Stimulated activated CD4-positive, alpha-beta T cell treated with anti-CD3 and anti-CD28 coated beads, TNF-alpha, amount 100 ng/mL, for 24 hours (primary cell): ENCODE measurements at places on chromosomes 5 and 9.
A peak's percentile ranks its signal among the peaks of the same experiment; 100 is the strongest.

GRCh38 chr5:56973473-56973872 lies 21.6 kb upstream of the MIER3 start:
- DNase-seq = no peak

DNA sequence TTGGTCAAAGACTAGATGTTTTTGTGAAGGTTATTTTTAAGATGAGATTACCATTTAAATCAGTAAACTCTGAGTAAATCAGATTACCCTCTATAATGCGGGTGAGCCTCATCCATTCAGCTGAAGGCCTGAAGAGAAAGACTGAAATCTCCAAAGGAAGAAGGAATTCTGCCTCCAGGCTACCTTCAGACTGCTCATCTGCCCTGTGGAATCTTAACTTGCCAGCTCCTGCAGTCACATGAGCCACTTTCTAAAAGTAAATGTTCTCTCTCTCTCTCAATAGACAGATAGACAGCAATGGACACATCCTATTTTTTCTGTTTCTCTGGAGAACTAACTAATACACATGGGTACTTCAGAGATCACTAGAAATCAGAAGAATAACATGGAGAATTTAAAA lies 182.8 kb downstream of the CFAP90 start:
- DNase-seq = no peak

DNA sequence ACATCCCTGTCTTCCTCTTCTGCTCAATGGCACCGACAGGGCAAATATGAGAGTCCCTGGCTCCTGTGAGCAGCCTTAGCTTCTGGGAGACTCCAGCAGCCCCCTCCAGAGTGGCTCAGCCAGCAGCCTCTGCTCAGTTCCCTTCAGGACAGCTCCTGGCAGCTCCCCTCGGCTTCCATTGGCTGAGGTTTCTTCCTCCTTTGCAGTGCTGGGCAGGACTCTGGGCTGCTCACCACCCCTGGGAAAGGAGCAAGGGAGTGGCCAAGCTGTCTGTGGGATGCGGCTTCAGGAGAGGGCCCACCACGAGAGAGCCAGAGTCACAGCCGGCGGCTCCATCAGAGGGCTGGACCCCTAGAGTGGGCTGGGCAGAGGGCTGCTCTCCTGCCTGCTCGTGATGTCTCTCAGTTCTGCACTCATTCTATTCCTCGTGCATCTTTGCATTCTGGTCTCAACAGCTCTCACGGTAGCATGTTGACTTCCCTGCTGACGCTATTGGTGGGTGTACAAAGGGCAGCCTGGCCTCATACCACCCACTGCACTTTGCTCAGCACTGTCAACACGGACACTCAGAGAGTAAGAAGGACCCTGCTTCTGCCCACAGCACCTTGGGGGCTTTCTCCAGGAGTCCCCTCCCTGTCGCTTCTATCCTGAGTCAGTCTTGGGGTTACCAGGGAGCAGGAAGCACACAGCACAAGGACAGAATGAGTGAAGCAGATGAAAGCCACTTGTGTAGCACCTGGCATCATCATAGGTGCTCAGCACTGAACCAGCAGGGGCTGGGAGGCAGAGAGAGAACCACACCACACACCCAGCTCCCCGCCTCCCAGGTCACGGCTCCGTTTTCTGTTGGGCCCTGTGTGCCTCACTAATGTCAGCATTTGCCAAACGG lies 80.9 kb upstream of the ALDH1B1 start:
- no peak for DNase-seq

DNA sequence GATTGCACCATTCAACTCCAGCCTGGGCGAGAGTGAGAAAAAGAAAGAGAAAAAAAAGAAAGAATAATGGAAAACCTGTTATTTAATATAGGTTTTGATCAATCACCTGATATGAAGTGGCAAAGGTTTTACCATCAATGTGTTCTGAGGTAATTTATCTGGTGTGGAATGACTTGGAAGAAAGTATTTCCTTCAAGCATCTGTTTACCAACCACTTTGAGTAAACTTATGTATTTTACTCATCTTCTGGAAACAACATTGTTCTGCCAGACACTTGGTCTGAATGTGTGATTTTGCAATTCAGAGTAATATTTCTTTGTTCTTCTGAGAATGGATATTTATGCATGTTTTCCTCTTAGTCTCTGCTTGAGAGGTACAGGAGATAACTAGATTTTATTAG lies 24.3 kb downstream of the KIF2A start:
- no peak for DNase-seq

- DNase-seq = no peak
Measured at GRCh38 chr9:3299872-3300271, 225.9 kb downstream of the RFX3 start.

- DNase-seq = no peak
Measured at GRCh38 chr5:67163863-67164595, 32.6 kb downstream of the CD180 start.

DNA sequence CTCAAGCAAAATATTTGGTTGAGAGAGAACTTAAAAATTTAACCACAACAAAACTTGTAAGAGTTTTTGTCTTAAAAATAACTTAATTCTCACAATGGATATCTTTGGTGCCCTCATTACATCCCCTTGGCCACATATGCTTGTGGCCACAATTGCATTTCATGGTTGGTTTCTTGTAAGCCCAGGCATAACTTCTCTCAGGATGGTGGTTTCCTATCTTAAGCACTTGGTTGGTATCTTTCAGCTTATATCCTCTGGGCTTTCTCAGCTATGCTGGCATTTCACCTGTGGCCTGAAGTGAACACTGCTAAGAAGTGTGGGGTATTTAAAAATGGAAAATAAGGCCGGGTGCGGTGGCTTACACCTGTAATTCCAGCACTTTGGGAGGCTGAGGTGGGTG lies 212.4 kb upstream of the MEF2C start:
- DNase-seq = no peak

DNA sequence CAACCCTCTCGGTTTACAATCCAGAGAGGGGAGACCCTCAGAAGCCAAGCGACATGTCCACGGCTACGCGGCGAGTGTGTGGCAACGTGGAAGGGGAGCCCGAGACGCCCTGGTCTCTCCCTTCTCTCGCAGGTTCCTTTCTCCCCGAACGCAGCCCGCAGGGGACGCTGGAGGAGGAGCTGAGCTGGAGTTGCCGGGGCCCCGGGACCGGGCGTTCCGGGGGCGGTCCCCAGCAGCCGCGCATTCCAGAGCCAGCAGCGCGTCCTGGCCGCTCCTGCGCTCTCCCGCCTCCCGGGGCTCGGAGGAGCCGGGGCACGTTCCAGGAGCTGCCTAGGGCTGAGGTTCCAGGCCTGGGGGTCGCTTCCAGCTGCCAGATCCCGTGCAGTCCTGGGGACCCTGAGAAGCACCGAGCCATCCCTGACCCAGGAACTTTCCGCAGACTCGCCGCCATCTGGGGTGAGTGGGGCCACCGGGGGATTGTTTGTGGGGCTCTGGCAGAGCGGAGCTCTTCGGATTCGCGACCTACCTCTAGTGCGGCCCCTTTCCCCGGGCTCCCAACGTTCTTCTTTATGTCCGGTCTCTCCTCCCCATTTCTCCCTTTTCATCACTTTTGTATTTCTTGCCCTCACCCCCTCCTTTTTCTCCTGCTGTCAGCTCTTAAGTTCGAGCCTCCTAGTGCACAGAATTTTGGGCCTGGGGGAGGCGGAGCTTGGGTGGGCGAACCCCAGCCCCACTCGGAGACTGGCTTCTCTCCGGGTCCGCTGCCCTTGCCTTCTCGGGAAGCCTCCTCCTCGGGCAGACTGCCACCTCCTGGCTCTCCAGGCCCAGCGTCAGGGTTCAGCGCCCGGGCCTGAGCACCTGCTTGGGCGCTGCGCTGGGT lies at the start of gene SMIM3:
SMIM3 (plus strand) TSS at position 241 of the 880 bp plus-strand sequence. CDS start 16,684 bp downstream, outside the sequence.
- DNase-seq = peak; percentile 68

GRCh38 chr9:38018241-38018957 lies 50.6 kb downstream of the SHB start:
- DNase-seq = no peak

DNA sequence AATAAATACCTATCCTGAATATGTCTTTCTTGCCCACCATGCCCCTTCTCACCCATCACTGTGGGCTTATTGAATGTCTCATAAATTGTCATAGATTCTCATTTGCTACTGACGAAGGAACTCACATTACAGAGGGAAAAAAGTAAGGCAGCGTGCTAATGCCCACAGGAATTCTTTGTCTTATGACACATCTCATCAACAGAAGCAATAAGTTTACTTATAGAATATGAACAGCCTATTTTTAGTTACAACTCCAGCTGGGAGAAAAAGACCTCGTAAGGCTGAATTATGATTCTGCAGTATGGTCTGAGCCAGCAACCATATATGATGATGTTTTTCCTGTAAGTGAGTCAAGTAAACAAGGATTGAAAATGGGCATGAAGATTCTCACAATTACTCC lies 22.4 kb upstream of the ATG10 start:
- no peak for DNase-seq

DNA sequence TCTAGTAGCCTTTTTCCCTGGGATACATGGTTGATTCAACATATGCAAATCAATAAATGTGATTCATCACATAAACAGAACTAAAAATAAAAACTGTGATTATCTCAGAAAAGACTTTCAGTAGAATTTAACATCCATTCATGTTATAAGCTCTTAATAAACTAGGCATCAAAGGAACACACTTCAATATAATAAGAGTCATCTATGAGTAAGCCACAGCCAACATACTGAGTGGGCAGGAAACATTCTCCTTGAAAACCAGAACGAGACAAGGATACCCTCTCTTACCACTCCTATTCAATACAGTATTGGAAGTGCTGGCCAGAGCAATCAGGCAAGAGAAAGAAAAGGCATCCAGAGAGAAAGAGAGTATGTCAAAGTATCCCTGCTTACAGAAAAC lies 239.9 kb downstream of the ATPSCKMT start:
- no peak for DNase-seq

GRCh38 chr5:153463806-153464205 lies 26.7 kb upstream of the GRIA1 start:
- DNase-seq = no peak

DNA sequence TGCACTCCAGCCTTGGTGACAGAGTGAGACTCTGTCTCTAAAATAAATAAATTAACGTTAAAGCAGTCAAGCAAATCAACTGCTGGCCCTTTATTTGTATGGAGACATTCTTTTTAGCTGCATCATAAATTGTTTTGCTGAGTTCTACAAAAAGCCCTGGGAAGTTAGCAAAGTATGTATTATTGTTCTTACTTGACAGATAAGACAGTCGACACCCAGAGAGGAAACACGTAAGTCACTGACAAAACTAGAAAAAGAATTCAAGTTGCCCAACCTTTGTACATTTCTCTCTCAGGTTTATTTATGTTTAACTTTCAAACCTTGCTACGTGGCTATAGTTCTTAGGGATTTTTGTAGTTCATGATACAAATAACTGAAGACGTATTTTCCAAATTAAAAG lies 40.4 kb upstream of the MACIR start:
- DNase-seq = no peak

DNA sequence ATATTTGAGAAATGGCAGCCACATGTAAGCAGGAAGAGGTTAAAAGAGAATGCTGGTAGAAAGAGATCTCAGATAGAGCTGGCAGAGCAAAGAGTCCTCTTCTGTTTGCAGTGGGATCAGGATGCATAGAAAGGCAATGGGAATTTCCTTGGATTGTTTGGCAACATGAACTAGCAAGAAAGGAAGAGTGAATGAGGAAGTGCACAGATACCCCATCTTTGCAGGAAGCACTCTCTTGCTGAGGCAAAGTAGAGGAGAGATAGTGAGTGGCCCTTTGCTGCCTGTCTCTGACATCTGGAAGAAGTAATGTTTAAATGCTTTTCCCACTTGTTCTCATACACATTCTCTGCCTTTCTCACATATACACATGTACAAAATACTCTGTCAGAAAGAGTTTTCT lies 14.5 kb downstream of the FKTN start:
- DNase-seq = no peak

- no peak for DNase-seq
Measured at GRCh38 chr5:118233606-118234005, 754.7 kb downstream of the DTWD2 start.

DNA sequence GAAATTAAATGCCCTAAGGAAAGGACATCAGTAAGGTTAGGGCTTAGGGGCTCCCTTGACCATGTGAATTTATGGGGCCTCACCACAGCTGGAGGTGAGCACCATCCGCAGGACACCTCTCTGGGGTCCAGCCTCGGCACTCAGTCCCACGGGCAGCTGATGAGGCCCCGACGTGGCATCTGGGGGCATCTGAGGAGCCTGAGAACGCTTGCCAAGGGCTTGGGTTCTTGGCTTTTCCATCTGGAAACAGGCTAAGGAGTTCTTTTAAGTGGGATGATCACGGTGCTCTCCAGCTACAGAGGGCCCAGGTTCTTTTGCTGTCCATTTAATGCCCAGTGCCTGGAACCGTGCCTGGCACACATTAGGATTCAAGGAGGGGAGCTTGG lies 3.6 kb downstream of the NKX2-5 start:
- DNase-seq = no peak

DNA sequence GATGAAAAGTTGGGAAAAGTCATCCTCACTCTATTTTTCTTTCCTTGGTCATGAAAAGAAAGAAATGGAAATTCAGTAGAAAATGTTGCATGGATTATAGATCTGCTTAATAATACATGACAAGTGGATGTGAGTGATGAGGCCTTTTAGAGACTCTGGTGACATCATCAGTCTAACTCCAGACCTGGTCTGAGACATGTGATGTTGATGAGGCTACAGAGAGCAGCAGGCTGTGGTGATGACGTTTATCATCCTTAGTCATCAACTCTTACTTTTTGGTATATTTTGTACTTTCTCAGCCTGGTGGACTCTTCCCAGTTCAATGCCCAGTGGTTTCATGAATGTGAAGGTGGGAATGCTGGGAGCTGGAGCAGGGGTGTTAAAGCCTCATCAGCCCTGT lies 116.4 kb downstream of the TTLL11 start:
- no peak for DNase-seq

DNA sequence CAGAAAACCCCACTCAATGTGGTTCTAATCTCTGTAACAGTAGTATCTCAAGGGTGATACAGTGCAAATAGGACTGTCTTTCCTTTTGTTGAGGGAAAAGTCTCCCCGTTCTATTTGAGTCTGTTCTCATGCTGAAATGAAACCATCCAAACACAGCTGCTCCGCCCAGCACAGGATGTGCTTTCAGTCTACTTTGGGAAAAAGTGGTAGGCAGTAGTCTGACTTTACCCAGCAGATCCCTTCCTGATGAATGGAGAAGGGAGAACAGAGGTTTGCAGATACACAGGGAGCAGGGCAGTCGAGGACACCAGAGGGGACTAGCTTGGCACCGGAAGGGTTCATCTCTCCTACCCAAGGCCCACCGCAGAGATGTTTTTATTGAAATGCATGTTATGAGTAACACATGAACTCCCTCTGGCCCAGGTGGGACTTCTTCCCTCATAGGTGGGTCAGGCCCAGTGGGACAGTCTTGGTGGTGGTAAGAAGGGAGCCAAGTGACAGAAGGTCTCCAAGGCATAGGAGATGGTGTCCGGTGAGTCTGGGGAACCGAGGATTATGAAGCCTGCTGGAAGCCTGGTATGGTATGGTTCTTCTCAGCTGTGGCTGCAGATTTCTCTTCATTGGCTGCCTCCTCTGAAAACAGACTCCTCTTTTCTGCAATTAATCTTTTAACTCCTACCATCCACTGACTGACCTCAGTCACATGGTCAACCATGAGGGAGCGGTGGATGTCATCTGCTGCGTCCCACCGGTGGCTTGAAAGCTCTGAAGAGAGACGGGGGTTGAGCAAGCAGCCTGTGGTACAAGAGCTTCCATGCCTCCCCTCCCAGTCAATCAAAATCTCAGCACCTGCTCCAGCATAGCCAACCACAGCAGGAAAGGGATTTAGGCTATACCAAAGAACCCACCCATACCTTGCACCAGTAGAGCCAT lies 3.0 kb downstream of the EIF4EBP3 start:
- DNase-seq = no peak

- DNase-seq = no peak
Measured at GRCh38 chr9:87613265-87614111, 112.4 kb upstream of the CTSL start.
